ENCODE measurements at places on chromosomes 5 and 9.

DNA sequence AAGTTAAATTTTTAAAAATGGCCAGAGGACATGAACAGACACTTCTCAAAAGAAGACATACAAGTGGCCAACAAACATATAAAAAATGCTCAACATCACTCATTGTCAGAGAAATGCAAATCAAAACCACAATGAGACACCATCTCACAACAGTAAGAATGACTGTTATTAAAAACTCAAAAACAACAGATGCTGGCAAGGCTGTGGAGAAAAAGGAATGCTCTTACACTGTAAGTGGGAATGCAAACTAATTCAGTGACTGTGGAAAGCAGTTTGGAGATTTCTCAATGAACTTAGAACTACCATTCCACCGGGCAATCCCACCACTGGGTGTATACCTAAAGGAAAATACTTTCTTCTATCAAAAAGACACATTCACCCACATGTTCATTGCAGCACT lies 168.5 kb upstream of the PIK3R1 start:
- H3K27me3 ChIP-seq, result no peaks in the 10 kb centered on the region
- H3K4me3 ChIP-seq, result no peak overlapping the region
- no peaks in the 10 kb centered on the region for H3K4me1 ChIP-seq
- no peak for DNase-seq

GRCh38 chr5:82142928-82143577 lies 135.1 kb downstream of the RPS23 start:
- no peaks in the 10 kb centered on the region for H3K36me3 ChIP-seq
- no peak overlapping the region for H3K4me3 ChIP-seq
- DNase-seq, result no peak
- H3K27me3 ChIP-seq, result no peaks in the 10 kb centered on the region
- no peak overlapping the region for H3K27ac ChIP-seq
- H3K4me1 ChIP-seq, result no peaks in the 10 kb centered on the region

DNA sequence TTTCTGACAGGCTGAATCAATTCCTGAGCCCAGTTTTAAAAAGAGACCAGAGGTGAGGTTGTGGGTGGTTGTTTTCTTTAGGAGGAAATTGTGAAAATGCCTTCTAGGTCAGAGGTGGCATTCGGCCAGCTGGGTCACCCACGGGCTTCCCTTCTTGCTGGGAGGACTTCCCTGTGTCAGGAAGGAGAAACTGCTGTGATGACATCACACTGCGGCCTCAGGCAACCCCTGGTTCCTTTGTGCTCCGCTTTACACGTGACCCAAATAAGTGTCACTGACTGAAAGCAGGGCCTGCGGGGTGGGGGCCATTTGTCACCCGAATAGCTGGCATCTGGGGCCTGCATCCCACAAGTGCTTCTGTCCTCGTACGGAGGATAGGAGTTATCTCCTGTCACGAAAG lies 39.7 kb downstream of the FABP6 start:
- DNase-seq, result no peak
- no peak overlapping the region for H3K4me3 ChIP-seq
- no peaks in the 10 kb centered on the region for H3K27me3 ChIP-seq
- H3K36me3 ChIP-seq, result no peaks in the 10 kb centered on the region
- no peaks in the 10 kb centered on the region for H3K4me1 ChIP-seq

GRCh38 chr9:36748322-36748899 lies 175.7 kb downstream of the MELK start:
- H3K4me3 ChIP-seq, result no peak overlapping the region
- peaks cover 4% of the 10 kb centered on the region for H3K27me3 ChIP-seq
- H3K36me3 ChIP-seq, result no peaks in the 10 kb centered on the region
- H3K27ac ChIP-seq, result no peak overlapping the region
- DNase-seq, result no peak
- no peaks in the 10 kb centered on the region for H3K4me1 ChIP-seq

- peak overlapping the region; percentile 69 for H3K4me3 ChIP-seq
- H3K4me1 ChIP-seq, result peaks cover 13% of the 10 kb centered on the region
- H3K36me3 ChIP-seq, result peaks cover 13% of the 10 kb centered on the region
- peak overlapping the region; percentile 93 for H3K27ac ChIP-seq
- DNase-seq, result no peak
- H3K27me3 ChIP-seq, result no peaks in the 10 kb centered on the region
These were observed 1.4 kb downstream of the ANKRA2 start for GRCh38 chr5:73564018-73564417.

DNA sequence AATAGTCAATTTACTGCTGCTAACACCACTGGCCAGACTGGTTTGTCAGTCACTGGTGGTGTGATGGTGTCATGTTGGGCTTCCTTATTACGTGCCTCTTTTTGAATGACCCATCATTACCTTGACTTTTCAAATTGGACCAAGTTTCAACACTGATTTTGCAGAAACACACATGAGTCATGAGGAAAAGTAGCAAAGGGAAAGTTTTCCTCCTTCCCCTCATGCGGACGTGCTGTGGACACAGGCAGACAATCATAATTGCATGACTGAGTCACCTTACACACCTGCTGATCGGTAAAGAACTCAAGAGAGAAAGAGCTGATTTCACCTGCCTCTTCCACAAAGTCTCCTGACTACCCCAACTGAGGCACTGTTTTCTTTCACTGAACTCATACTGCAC lies 324.5 kb downstream of the ARRDC3 start:
- no peaks in the 10 kb centered on the region for H3K36me3 ChIP-seq
- H3K4me3 ChIP-seq, result no peak overlapping the region
- no peaks in the 10 kb centered on the region for H3K27me3 ChIP-seq
- no peaks in the 10 kb centered on the region for H3K4me1 ChIP-seq
- no peak overlapping the region for H3K27ac ChIP-seq
- no peak for DNase-seq

GRCh38 chr5:159768243-159768642 lies 148.0 kb upstream of the ADRA1B start:
- DNase-seq, result no peak
- no peaks in the 10 kb centered on the region for H3K27me3 ChIP-seq
- no peaks in the 10 kb centered on the region for H3K36me3 ChIP-seq
- H3K27ac ChIP-seq, result no peak overlapping the region
- no peak overlapping the region for H3K4me3 ChIP-seq

DNA sequence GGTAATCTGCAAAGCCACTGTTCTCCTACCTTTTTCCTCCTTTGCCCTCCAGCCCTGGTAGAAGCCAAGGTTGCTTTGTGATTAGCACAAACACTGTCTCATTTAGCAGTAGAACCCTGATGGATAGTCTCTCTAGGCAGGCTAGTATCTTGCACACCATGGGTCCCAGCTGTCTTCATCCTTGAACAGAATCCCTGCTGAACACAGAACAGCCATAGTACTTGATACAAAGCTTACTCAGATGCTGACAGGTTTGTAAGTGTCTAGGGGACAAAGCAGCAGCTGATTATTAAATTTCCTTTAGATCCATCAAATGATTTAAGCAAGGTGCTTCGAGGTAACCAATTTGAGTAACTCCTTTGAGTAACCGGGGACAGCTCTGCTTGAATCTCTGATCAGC lies 163.7 kb upstream of the PPP1R2B start:
- DNase-seq, result no peak
- no peak overlapping the region for H3K27ac ChIP-seq
- H3K27me3 ChIP-seq, result peaks cover 6% of the 10 kb centered on the region
- no peaks in the 10 kb centered on the region for H3K36me3 ChIP-seq

GRCh38 chr5:71973563-71973962 lies 133.7 kb upstream of the MAP1B start:
- H3K27ac ChIP-seq, result no peak overlapping the region
- no peaks in the 10 kb centered on the region for H3K4me1 ChIP-seq
- no peak for DNase-seq
- H3K36me3 ChIP-seq, result no peaks in the 10 kb centered on the region
- H3K27me3 ChIP-seq, result no peaks in the 10 kb centered on the region
- no peak overlapping the region for H3K4me3 ChIP-seq

GRCh38 chr5:21615195-21615765 lies 1237.9 kb downstream of the CDH12 start:
- H3K27me3 ChIP-seq, result no peaks in the 10 kb centered on the region
- H3K36me3 ChIP-seq, result no peaks in the 10 kb centered on the region
- no peaks in the 10 kb centered on the region for H3K4me1 ChIP-seq
- DNase-seq, result no peak
- H3K27ac ChIP-seq, result no peak overlapping the region

DNA sequence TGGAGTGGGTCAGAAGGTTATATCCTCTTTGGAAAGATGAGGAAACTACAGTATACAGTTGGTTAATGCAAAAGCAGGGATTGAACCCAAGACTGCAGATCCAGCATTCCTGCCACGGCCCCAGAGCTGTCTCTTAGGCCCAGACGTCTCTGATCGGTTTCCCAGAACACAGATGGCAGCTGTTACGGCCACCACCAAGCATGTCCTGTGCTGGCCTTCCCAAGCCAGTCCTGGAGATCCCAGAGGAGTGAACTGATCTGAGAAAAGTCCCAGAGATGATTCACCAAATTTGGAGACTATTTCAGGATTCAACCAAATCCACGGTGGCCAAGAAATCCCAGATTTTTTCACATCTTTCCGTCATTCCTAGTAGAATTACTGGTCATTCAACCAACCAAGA lies 20.1 kb downstream of the TNIP1 start:
- H3K27ac ChIP-seq, result peak overlapping the region; percentile 13
- H3K27me3 ChIP-seq, result no peaks in the 10 kb centered on the region
- peaks cover 92% of the 10 kb centered on the region for H3K36me3 ChIP-seq
- peaks cover 13% of the 10 kb centered on the region for H3K4me1 ChIP-seq
- DNase-seq, result no peak

GRCh38 chr9:136055715-136056545 lies 39.2 kb downstream of the NACC2 start:
- H3K4me1 ChIP-seq, result peaks cover 19% of the 10 kb centered on the region
- no peak for DNase-seq
- no peak overlapping the region for H3K27ac ChIP-seq
- H3K4me3 ChIP-seq, result no peak overlapping the region
- no peaks in the 10 kb centered on the region for H3K36me3 ChIP-seq

GRCh38 chr9:118170032-118170955 lies 466.1 kb downstream of the TLR4 start:
- H3K27ac ChIP-seq, result no peak overlapping the region
- H3K4me1 ChIP-seq, result no peaks in the 10 kb centered on the region
- DNase-seq, result no peak
- H3K4me3 ChIP-seq, result no peak overlapping the region
- H3K27me3 ChIP-seq, result no peaks in the 10 kb centered on the region
- no peaks in the 10 kb centered on the region for H3K36me3 ChIP-seq

DNA sequence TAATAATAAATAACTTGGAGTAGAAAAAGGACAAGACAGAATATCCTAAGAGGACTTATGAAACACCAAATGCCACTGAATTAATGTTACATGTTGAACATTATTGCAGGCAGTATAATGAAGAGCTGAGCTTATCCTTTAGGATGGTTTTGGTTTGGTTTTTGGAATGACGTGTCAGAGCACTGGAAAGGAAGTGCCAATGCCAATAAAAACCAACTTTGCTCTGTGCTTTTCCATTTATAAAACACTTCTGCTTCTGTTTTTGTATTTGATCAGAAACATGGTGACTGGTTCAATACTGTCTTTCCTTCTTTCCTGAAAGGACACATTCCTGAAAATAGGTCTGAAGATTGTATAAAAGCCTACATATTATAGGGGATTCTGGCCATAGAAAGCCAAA lies 4.2 kb downstream of the MEGF10 start:
- no peak overlapping the region for H3K4me3 ChIP-seq
- no peaks in the 10 kb centered on the region for H3K36me3 ChIP-seq
- H3K4me1 ChIP-seq, result peaks cover 2% of the 10 kb centered on the region
- no peak for DNase-seq

- H3K27me3 ChIP-seq, result no peaks in the 10 kb centered on the region
- no peaks in the 10 kb centered on the region for H3K36me3 ChIP-seq
- H3K4me3 ChIP-seq, result no peak overlapping the region
- no peaks in the 10 kb centered on the region for H3K4me1 ChIP-seq
- DNase-seq, result no peak
These were observed 31.1 kb upstream of the IQGAP2 start for GRCh38 chr5:76371960-76372322.

DNA sequence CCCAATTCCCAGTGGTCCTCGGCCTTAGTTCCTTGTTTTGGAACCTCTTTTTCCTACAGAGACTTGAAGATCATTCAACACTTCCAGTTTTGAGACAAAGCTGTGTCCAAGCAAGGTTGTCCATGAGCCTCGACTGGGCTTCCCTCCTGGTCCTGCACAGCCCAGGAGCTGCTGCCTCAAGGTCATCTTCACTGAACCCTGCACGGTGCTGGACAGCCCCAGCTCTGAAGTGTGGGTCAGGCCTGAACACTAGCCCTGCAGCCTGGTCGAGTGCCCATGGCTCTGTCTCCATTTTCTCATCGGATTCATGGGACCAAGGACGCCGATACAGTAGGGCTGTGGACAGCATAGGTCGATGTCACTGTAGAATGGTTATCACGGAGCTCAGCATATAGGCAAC lies 68.0 kb upstream of the NFIL3 start:
- H3K36me3 ChIP-seq, result no peaks in the 10 kb centered on the region
- H3K27me3 ChIP-seq, result no peaks in the 10 kb centered on the region
- no peak for DNase-seq
- H3K4me3 ChIP-seq, result no peak overlapping the region
- no peaks in the 10 kb centered on the region for H3K4me1 ChIP-seq

DNA sequence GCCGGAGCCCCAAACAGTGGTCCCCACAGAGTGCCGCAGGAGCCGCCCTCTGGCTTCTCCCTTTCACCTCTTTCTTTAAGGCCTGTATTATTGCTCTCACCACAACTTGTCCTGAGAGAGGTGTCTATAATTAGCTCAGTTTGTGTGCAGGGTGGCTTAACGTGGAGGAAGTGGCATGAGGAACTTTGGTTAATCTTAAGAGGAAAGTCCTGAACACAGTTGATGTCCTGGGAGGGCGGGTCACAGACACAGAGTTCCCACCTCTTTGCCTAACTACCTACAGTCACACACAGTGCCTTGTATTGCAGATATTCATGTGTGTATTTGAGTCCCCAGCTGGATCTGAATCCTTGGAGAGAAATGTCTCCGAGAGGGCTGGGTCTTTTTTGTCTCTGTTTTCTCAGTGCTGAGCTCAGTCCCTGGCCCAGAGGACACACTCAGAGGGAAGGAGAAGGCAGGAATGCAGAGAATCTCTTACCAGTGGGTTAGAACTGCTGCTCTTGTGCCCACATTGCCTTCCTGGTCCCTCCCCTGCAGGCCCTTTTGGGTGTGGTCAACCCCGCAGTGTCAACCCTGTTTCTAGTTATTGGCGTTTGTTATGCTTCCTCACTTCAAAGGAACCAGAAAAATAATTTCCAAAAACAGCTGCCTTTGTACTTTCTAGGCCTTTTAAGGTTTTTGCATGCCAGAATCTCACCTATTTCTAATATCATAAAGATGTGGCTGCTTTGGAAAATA lies 392.5 kb downstream of the KDM4C start:
- no peak for DNase-seq
- H3K27me3 ChIP-seq, result no peaks in the 10 kb centered on the region
- peaks cover 11% of the 10 kb centered on the region for H3K36me3 ChIP-seq
- no peak overlapping the region for H3K4me3 ChIP-seq
- H3K27ac ChIP-seq, result no peak overlapping the region

GRCh38 chr9:32502464-32502863 lies 23.5 kb downstream of the RIGI start:
- H3K4me1 ChIP-seq, result no peaks in the 10 kb centered on the region
- DNase-seq, result no peak
- no peak overlapping the region for H3K27ac ChIP-seq
- H3K36me3 ChIP-seq, result peaks cover 22% of the 10 kb centered on the region

- no peak for DNase-seq
- peaks cover 3% of the 10 kb centered on the region for H3K36me3 ChIP-seq
- H3K27me3 ChIP-seq, result no peaks in the 10 kb centered on the region
- no peak overlapping the region for H3K4me3 ChIP-seq
These were observed 51.4 kb downstream of the FAM114A2 start for GRCh38 chr5:153987301-153987700.

All from effector memory CD4-positive, alpha-beta T cell (primary cell).